ENCODE measurements at places on chromosomes 3 and 15.

- no peak for DNase-seq
- no peak overlapping the region for H3K27ac ChIP-seq
- no peaks in the 10 kb centered on the region for H3K36me3 ChIP-seq
- no peaks in the 10 kb centered on the region for H3K27me3 ChIP-seq
- no peak overlapping the region for H3K4me3 ChIP-seq
These were observed 28.6 kb downstream of the IL5RA start for GRCh38 chr3:3081381-3082233.

DNA sequence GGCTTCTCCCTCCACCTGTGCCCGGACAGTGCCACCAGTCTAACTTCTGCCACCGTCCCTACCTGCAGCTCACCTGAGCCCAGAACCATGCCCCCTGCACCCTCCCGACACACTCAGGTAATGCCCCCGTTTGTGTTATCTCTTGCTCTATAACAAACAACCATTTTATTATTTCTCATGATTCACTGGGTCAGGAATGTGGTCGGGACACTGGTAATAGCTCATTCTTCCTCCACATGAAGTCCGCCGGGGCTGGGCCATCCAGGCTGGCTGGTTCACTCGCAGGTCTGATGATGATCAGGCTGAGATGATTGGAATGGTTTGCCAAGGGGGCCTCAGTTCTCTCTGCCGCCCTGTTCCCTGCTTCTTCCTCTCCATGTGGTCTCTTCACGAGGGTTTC lies 20.3 kb upstream of the NR2E3 start:
- H3K4me1 ChIP-seq: peaks cover 6% of the 10 kb centered on the region
- no peak overlapping the region for H3K4me3 ChIP-seq
- no peaks in the 10 kb centered on the region for H3K36me3 ChIP-seq
- no peak for DNase-seq

DNA sequence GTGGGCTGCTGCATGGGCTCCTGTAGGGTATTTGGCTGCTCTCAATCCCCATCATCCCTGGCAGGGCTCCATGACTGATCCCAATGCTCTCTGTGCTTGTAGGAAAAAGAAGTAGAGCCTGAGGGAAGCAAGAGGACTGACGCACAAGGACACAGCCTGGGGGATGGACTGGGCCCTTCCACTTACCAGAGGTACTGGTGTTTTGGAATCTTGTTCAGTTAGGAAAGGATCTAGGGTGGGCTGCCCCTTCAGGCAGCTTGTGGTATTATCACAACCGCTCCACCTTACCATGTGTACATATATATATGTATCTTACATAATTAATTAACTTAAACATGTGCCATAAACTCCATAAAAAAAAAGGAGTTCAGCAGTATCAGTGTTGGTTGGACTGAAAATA lies 1.3 kb downstream of the SLC28A2 start:
- H3K4me1 ChIP-seq: no peaks in the 10 kb centered on the region
- H3K27ac ChIP-seq: no peak overlapping the region
- peaks cover 3% of the 10 kb centered on the region for H3K36me3 ChIP-seq
- no peaks in the 10 kb centered on the region for H3K27me3 ChIP-seq
- no peak for DNase-seq
- H3K4me3 ChIP-seq: no peak overlapping the region

- H3K4me1 ChIP-seq: peaks cover 9% of the 10 kb centered on the region
- no peak overlapping the region for H3K4me3 ChIP-seq
- H3K36me3 ChIP-seq: no peaks in the 10 kb centered on the region
- H3K27me3 ChIP-seq: no peaks in the 10 kb centered on the region
- H3K27ac ChIP-seq: no peak overlapping the region
- no peak for DNase-seq
These were observed 73.5 kb upstream of the MBNL1 start for GRCh38 chr3:152195206-152195605.

- peak overlapping the region; percentile 79 for H3K27ac ChIP-seq
- no peaks in the 10 kb centered on the region for H3K27me3 ChIP-seq
- no peak overlapping the region for H3K4me3 ChIP-seq
- H3K36me3 ChIP-seq: no peaks in the 10 kb centered on the region
- DNase-seq: peak; percentile 80
These were observed 20.4 kb upstream of the NFKBIZ start for GRCh38 chr3:101828691-101829436.

DNA sequence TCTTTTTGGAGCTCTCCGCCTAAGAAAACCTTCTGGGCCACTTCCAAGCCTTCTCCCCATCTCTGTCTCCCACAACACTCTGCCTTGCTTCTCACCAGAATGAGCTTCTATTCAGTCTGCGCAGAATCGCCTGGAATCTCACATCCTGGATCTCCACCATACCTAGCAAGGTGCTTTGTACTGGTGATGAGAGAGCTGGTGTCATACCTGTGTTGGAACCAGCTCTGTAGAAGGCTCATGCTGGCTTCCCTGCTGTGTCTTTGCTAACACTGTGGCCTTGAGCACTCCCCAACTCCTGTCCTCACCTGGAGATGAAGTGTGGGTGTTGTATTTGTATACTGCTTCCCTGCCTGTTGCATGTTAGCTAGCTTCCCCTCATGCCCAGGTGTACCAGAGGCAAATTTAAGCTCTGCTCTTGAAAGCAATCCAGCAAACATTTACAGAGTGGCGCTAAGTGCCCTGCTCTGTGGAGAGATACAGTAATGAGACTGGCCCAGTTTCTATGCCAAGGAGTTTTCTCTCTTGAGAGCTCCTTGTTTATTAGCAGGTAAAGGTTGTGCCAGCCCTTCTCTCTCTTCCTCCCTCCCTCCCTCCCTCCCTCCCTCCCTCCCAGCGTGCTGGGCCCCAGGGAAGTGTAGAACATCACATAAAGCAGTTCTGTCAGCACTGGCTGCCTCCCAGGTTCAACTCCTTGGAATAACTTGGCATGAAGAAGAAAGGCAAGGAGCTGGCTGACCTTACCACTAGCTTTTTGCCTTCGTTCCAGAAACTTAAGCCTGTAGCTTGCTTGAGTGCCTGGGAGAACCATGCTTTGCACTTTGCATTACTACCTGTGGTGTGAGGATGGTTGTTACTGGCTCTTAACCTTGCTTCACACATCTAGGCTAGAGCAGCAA lies 54.9 kb downstream of the TRIM71 start:
- no peak overlapping the region for H3K4me3 ChIP-seq
- no peaks in the 10 kb centered on the region for H3K36me3 ChIP-seq
- DNase-seq: peak; percentile 93
- H3K4me1 ChIP-seq: peaks cover 22% of the 10 kb centered on the region

DNA sequence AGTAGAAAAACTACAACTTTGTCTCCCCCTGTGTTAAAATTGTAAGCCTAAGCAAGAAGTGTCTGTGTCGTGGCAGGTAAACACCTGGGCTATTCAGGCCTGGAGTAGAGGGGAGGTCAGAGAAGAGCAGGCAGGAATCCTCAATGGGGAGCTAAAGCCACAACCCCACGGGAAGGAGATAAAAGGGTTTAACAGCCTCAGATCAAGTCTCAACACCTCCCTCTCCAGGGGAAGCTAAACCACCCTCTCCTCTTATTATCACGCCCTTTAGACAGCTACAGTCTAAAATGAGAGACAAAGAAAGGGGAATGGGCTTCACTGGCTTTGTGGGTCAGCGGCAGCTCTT lies 11.6 kb downstream of the ETV5 start:
- H3K4me3 ChIP-seq: no peak overlapping the region
- H3K27me3 ChIP-seq: no peaks in the 10 kb centered on the region
- DNase-seq: no peak

DNA sequence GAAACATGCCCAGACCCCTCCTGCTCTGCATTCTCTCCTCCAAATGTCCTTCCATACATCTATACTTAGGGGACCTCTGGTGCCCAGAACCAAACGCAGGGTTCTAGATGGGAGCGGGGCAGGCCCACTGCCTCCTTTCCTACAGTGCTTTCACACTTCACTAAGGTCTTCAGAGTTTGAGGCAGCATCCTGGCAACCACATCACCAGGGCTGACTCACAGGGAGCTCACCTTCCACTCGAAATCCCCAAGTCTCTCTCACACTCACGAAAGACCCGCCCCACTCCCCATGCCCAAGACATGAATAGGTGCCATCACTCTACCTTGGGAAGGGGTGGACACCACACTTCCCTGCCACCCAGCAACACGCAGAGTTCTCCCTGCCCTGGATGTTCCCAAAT lies 18.9 kb downstream of the HOMER2 start:
- no peak overlapping the region for H3K27ac ChIP-seq
- no peak for DNase-seq
- no peaks in the 10 kb centered on the region for H3K36me3 ChIP-seq

DNA sequence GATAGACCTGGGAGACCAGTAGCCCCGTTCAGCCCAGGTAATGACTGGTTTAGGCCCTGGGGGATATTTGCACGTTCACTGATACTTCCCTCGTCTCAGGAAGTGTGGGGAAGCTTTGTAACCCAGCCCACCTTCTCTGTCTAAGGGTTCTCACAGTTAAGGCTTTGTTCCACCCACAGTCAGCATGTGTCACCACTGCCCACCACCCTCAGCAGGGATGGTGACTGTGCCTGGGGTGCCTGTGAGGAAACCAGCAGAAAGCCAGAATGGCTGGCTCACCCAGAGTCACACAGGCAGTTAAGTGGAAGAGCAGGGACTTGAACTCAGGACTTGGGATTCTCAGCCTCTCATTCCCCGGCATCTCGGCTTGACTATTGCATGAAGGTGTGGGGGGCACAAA lies 5.2 kb downstream of the KBTBD13 start:
- H3K27me3 ChIP-seq: no peaks in the 10 kb centered on the region
- no peak overlapping the region for H3K4me3 ChIP-seq
- H3K4me1 ChIP-seq: peaks cover 62% of the 10 kb centered on the region
- H3K27ac ChIP-seq: peak overlapping the region; percentile 55

- H3K27me3 ChIP-seq: no peaks in the 10 kb centered on the region
- H3K4me3 ChIP-seq: no peak overlapping the region
- no peaks in the 10 kb centered on the region for H3K36me3 ChIP-seq
- no peak overlapping the region for H3K27ac ChIP-seq
- H3K4me1 ChIP-seq: no peaks in the 10 kb centered on the region
These were observed 21.2 kb downstream of the GRIP2 start for GRCh38 chr3:14518893-14519292.

GRCh38 chr3:101972430-101973162 lies 123.3 kb downstream of the NFKBIZ start:
- no peaks in the 10 kb centered on the region for H3K36me3 ChIP-seq
- no peaks in the 10 kb centered on the region for H3K27me3 ChIP-seq
- H3K4me3 ChIP-seq: no peak overlapping the region
- peaks cover 8% of the 10 kb centered on the region for H3K4me1 ChIP-seq

Data from lung (tissue), 17 donors.